ENCODE measurements at places on chromosomes 1 and 21. TPM values are rescaled to one million over a fixed set of nuclear protein-coding genes. Genes with fewer than 3 reads are reported as not detected.

SMIM12 gene
- total RNA-seq, result 41.5 TPM

SPRR3 gene
- total RNA-seq, result not detected

AQP10 gene
- total RNA-seq, result not detected

LCE1A gene
- not detected for total RNA-seq

PLEKHM2 gene
- total RNA-seq, result 34.4 TPM

All from SJSA1 (cell line).